HepG2 (cell line): ENCODE measurements at places on chromosomes 7 and 10. TPM values are rescaled to one million over a fixed set of nuclear protein-coding genes. Genes with fewer than 3 reads are reported as not detected.

DNA sequence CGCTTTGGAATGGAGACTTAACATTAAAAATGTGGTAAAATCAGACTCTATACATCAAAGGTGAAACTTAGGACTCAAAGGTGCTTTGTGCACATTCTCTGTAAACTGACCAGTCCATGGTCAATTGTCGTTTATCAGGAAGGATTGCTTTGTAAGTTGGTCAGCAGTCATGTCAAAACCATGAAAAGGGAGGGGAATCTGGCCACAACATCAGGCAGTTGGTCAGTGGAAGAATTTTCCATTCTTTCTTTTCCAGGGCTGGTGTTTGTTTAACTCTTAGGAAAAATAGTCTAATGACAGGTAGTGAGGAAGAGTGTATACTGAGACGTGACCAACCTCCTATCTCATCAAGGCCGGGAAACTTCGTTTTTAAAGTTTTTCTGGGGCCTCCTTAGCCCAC, 226.5 kb downstream of the ADK start:
- peak; percentile 7 for DNase-seq

- DNase-seq, result no peak
Observed at GRCh38 chr7:22589641-22590201, 89.7 kb upstream of the STEAP1B start.

- no peak for DNase-seq
Observed at GRCh38 chr10:75070476-75070875, 41.0 kb upstream of the SAMD8 start.

GRCh38 chr7:3879355-3880075, 578.5 kb downstream of the SDK1 start:
- no peak for DNase-seq

DNA sequence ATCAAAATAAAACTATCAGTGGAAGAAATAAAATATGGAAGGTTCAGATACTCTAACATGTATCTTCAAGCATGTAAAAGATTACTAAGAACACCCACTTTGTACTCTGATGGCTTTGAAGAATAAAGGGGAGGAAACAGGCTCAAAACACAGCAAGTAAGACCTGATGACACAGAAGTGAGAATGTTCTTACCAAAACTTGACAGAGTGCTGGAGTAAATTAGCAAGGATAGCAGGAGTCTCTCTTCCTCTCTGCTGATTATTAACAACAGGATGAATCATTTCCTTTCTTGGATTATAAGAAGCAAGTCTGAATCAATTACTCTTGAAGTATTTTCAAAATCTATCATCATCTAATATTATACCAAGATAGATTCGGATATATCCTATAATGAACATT, 47.5 kb downstream of the GLI3 start:
- no peak for DNase-seq

DNA sequence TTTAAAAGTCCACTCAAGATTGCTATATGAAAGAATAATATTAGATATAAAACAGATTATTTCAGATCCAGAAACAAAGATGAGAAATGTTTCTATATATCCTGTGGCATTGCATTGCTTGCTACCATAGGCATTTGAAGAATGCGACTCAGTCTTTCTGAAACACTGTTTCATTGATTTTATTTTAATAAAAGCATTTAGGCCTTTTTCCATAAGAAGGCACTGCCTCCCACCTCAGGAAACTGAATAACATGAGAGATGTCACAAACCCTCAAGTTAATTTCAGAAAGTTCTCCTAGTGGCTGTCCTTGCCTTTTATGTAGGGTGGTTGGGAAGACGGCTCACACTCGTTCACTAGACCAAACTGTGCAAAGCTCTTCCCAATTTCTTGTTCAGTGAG, 23.3 kb downstream of the PRPS1L1 start:
- DNase-seq, result no peak

GRCh38 chr7:17013204-17013603, 131.4 kb upstream of the AGR3 start:
- DNase-seq, result no peak

DNA sequence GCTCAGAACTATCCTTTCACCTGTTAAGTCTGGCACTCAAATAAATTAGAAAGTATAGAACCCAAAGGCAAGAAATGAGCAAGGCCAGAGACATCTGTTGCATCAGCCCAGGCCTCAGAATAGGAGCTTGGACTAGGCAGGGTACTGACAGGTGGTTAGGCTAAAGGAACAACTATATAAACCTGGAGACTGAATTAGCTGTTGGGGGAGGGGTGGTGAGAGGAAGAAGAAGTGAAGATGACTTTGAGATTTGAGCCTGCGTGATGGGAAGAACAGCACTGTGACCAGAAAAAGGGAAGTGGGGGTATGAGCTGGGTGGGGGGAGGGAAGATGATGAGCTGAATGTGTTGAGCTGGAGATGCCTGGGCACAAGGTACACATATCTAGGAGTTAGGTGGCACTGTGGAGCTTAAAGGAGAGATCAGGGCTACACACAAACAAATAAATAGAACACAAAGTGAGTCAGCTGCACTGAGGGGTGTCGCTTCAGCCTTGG, 244.7 kb downstream of the PTEN start:
- DNase-seq, result no peak

The UCN3 gene
- total RNA-seq, result not detected in 2 replicates

The APBB1IP gene
- total RNA-seq, result not detected in 2 replicates

The ACHE gene
- total RNA-seq, result 0.18 TPM in 1 of 2 replicates, not detected in the other

GRCh38 chr7:38107486-38107893, 70.6 kb upstream of the STARD3NL start:
- peak; percentile 55 for DNase-seq

DNA sequence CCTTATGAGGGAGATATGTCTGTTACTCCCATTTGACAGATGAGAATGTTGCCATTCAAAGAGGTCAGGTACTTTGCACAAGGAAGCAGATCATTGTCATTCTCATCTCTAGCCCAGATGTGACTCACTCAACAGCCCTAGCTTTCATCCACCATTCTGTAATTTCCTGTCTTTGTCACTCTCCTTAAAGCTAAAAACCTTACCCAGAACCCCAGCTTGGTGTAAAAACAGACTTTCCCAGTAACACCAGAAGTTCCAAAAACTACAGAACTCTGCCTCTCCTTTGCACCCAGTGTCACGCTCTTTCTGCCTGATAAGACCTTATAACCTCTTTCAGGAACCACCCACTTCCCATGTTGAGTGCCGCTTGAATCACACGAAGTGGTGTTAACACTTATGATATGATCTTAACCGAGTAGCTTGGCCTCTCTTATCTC, 89.1 kb upstream of the SP4 start:
- no peak for DNase-seq

- no peak for DNase-seq
Observed at GRCh38 chr10:130140425-130140824, 4.2 kb downstream of the GLRX3 start.

The CCDC3 gene
- not detected in 2 replicates for total RNA-seq

DNA sequence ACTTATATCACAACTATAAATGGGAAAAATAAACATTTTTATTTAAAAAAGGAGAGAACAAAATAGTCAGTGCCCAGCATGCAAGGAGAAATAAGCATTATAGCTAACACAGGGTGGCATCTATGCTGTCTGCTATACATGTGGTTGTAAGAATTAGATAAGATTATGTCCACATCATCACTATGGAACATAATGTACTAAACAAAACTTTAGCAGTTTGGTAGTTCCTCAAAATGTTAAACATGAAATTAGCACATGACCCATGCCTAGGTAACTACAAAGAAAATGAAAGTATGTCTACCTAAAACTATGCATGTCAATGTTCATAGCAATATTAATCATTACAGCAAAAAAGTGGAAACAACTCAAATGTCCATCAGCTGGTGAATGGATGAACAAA, 28.7 kb upstream of the RUFY2 start:
- DNase-seq, result no peak

GRCh38 chr7:30922596-30922995, 10.9 kb downstream of the AQP1 start:
- DNase-seq, result no peak

The CCNJ gene
- 21.5 and 33.9 TPM in 2 replicates for total RNA-seq

- DNase-seq, result no peak
Observed at GRCh38 chr7:47582764-47583738, 1.1 kb upstream of the TNS3 start.

The CPA4 gene
- total RNA-seq, result 0.17 and 0.22 TPM in 2 replicates

DNA sequence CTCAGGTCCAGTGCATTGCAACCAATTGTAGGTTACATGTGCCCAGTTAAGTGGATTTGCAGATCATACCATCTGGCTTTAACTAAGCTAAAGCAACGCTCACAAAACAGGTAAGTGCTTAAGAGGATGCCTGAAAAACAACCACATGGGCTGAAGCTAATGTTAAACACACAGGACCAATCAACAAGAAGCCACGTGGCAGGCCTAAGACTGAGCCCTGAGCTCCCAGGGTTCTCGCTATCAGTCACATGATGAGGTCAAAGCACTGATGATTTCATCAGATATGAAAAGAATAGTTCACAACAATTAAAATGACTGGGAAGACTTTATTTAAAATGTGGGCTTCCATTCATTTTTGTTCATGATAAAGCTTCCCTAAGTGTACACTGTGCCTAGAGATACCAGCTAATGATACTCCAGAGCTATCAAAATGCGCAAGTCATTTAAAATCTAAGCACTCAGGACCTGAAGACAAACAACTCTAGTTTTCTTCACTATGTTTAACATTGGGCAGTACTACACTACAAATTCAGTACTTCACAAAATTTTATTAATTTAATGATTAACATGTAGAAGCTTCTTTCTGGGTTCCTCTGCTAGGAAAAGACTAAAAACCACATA, 90.6 kb downstream of the PIP4K2A start:
- DNase-seq, result peak; percentile 27

DNA sequence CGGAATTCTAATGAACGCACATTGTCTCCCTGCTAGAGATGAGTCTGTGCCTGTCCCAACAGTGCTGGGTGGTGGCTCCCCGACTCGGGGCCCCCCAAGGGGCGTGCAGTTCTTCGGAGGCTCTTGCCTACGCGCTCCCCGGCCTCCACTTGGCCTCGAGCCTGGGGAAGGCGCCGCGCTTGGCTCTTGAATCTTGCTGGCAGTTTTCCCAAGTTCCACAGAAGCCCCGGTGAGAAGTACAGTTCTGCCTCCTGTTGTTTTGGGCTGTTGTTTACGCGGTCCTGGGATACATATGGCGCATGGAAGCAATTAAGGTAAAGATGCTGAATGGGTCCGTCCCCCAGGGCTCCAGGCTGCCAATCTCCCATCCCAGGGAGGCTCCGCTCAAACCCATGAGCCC, 32.6 kb upstream of the UNCX start:
- DNase-seq, result no peak

The WIPF3 gene
- total RNA-seq, result 0.06 TPM in 1 of 2 replicates, not detected in the other

DNA sequence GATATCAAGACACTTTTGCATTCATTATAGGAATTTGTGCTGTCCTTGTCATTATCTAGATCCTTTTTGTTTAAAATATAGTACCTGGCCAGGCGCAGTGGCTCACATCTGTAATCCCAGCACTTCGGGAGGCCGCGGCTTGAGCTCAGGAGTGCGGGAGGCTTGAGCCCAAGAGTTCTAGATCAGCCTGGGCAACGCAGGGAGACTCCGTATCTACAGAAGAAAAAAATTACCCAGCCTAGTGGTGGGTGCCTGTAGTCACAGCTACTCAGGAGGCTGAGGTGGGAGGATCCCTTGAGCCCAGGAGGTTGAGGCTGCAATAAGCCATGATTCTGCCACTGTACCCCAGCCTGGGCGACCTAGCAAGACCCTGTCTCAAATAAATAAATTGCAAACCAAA, 621 bp upstream of the MORN4 start:
- peak; percentile 7 for DNase-seq

The WNT16 gene
- total RNA-seq, result not detected in 2 replicates

DNA sequence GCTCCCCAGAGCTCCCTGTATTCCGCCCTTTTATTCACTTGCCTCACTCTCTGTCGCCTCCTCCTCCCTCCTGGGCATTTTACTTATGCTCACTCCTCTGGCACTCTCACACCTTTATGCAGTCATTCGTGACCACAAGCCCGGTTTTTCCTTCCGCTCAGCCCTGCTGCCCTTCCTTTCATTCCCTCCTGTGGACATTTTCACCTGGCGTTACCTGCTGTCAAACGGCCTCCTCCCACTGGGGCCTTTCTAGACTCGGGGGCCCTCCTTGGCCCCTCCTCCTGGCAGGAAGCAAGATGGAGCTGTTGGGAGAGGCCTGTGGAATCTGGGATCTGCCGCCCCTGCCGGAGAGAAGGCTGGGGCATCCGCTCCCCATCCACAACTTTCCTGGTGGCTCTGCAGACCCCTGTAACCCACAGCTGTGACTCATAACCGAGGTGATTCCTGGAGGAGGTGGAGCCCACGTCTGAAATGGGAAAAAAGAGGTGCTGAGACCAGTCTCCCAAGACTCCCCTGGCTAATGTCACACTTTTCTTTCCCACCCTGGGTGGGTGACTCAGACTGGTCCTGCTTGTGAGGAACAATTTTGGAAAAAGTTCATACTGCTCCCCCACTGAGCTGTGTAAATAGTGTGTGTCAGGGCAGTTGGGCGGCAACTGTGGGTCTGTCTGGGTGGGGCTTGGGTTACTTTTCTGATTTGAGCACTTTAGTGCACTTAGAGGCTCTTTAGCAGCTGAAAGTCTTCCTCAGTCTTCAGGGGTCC, 1.2 kb downstream of the VCL start:
- DNase-seq, result peak; percentile 27

GRCh38 chr7:98974906-98975816, 96.8 kb downstream of the TRRAP start:
- DNase-seq, result no peak

The SPDYE2 gene
- total RNA-seq, result not detected in 2 replicates

The HOXA10 gene
- total RNA-seq, result not detected in 2 replicates

- no peak for DNase-seq
Observed at GRCh38 chr10:11357439-11357838, 254.0 kb downstream of the USP6NL start.

DNA sequence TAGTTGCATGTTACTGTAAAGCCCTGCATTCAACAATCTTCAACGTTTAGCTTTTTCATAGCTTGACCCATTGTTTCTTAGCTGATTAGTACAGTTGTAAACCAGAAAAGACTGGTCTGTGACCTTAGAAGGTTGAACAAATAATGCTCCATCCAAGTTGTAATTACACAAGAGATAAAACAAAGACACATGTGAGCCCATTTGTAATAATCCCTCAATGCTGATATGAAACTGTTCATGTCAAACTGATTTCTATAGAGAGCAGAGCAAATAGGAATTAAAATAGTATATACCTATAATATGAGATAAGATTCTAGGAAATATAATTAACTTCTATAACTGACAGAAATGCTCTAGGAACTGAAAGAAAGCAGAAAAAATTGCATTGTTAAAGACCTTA, 94.7 kb upstream of the SLC25A13 start:
- peak; percentile 67 for DNase-seq

The OPN1SW gene
- not detected in 2 replicates for total RNA-seq

The OGDHL gene
- 1.6 and 3.0 TPM in 2 replicates for total RNA-seq

- no peak for DNase-seq
Observed at GRCh38 chr10:78980354-78980753, 88.4 kb upstream of the ZMIZ1 start.
